Colonic mucosa (tissue), 4 donors: ENCODE measurements at places on chromosomes 3 and 15. TPM values are rescaled to one million over a fixed set of nuclear protein-coding genes. Genes with fewer than 3 reads are reported as not detected.

DNA sequence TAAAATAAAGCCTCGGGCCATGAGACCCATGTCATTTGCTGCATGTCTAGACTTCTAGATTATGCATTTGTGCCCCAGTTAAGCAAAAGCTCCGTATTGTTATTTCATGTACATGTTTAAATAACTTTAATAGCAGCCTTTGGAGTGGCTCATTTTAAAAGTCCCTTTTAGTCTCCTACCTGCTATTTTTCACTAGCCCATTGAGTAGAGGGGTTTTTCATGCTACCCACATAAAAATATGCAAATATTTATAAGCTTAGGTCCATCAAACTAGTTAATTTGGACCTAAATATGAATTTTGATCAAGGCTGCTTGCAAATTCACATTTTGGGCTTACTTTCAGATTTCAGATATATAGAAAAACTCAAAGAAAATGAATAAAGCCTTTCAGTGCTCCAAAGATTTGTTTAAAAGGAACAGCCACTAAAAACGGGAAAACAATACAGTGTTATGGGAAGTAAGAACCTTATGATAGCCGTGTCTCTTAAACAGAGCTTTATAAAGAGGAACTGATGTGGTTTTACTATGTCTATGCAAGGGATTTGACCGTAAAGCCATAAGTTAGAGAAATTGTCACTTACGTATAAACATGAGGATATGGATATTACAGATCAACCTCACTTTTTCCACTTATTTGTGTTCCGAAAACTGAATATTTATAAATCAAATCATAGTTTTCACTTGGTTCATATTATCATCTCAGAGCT lies 30.0 kb downstream of the FILIP1L start:
- DNase-seq = no peak

RPL4 gene
- total RNA-seq = 1,802 TPM

DNA sequence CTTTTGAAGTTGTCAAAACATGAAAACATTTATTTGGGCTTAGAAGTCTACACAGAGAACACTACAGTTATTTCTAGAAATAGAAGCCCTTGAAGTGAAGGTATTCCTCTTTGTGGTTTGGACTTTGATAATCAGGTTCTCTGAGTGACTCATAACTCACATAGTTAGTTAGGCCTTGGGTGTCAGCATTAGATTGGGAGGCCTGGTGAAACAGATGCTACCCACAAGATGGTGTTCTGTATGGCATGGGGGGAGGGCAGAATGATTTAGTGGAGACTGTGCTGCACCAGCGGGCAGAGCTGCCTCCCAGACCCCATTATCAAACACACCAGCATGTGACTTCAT lies 108.9 kb upstream of the ETV5 start:
- no peak for DNase-seq

GHSR gene
- total RNA-seq = not detected

DNA sequence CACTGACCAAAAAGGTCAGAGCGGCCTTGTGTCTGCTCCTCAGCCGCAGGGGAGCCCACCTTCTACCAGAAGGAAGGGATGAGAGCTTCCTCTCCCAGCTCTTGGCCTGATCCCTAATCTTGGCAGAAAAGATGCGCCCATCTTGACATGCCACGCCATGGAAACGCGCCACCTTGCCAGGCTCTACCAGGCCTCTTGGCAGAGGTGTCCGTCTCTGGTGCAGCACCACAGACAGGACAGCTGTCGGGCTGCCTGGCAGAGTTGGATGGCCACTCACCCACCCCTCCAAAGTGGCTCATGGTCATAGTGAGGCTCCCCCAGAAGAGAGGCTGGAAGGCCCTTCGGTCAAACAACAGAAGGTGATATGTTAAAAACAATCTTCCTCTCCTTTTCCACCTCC lies 105.2 kb downstream of the LIPC start:
- no peak for DNase-seq

DNA sequence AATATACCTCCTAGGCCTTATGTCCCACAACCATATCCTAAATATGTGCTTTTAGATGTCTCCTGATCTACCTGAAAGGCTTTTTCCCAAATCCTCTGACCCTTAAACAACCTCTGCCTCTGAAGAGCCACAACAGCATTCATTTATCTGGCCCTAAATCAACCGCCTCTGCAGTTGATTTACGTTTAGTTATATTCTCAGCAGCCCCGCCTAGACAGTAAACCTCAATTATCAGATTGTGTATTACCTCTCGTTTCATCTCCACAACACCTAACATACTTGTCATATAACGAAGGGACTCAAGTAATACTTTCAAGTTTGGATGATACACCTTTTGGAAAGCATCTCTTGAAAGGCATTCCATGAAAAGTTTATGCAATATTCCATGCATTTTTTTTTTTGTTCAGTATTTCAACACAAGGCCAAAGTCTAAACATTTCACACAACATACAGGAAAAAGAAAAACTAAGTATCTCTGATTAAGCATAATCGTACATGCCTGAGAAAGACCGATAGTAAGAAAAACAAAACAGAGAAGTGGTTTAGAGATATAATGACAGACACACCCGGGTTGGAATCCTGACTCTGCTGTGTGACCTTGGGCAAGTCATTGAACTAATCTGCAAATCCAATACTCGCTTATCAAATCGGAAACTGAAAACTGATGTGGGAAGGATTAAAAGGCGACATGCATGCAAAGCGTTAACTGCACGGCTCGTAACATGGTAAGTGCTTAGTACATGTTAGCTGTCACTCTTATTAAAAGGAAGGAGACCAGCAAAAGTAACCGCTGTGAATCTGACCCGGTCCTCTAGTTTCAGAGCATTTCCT lies 778 bp downstream of the CRBN start:
- no peak for DNase-seq

TMC3 gene
- total RNA-seq = not detected

DNA sequence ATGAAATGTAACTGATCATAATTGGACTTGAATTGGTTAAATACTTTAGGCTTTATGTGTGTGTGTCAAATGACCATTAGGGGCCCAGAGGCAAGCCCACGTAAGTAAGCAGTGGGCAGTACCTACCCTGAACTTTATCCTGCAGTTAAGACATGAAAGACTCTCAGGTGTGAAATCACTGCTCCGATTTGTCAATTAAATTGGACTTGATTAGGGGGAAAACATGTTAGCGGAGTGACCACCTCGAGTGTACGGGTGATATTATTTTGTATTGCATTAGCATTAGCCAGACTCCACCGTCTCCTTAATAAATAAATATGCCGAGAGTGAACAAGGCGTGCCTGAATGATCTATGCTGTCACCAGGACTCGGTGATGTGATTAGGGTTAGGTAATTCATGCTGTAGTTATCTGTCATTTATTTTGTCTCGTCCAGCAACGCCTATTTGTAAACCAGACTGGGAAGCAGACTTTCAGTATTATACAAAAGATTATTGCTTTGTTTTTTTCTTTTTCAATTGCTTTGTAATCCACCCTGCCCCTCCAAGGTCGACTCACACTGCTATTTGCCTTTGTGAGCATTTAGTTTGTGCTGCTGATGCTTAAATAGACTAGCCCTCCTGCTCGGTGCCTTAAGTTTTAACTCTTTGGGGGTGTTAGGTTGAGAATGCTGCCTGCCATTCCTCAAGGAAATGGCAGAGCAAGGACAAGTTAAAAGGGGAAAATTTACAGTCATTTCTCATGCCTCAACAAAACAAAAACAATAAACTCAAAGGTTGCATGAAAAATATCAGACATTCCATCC lies 1.8 kb downstream of the RBMS3 start:
- no peak for DNase-seq

DNA sequence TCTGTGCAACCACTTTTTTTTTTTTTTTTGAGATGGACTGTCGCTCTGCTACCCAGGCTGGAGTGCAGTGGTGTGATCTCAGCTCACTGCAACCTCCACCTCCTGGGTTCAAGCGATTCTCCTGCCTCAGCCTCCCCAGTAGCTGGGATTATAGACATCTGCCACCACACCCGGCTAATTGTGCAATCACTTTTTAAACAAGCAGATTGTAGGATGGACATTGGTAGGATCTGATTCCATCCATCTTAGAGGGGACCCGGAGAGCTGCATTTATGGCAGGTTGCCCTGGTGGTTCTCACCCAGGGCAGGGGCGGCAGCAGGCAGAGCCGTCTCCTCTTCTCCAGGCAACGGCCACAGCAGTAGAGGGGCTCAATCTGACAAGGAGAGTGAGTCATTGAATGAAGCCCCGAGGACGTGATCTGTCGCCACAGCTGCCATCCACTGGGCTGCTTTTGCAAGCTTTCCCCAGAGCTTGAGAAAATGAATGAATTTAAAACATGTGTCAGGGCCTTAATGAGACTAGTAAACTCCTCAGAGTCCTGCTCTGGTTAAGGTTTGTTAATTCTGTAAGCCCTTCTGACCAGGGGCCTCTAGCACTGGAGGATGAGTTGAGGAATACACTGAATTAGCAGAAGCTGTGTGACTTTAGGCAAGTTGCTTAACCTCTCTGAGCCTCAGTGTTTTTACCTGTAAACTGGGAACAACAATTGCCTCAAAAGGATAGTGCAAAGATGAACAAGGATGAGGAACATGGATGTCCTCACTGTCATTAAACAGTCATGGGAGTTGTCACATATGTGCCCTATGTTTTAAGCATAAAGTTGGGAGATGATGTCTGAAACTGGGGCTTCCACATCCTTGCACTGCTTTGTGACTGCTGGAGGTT lies 129.1 kb downstream of the ASB7 start:
- DNase-seq = no peak

DNA sequence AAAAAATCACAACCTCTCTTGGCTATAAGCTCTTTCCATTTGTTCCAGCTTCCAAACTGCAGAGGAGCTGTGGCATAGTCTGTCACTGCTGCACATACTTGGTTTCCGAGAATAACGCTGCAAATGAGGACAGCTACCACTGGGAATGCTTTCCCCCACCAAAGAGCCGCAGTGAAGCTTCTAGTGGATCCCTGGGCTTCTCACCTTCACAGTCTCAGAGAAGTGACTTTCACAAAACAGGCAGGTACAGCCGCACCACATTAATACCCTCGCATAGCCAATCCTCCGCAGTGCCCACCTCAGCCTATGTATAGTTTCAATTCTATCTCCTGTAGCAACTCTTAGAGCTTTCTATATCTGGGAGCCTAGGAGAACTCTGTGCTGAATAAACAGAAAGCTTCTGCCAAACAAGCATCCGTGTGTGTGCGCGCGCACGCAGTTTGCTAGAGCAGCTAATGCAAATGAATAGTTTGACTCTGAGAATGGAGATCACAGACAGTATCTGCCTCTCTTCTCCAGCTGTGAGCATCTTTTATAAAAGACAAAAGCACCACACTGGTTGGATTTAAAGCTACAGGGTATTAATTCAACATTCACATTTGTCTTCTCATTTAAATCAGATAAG lies 81.9 kb upstream of the PLXND1 start:
- DNase-seq = peak; percentile 28

ZKSCAN7 gene
- 2.8 TPM for total RNA-seq

GRCh38 chr15:77689821-77690220 lies 57.1 kb upstream of the LINGO1 start:
- no peak for DNase-seq

GPR27 gene
- 0.61 TPM for total RNA-seq

FBXL22 gene
- 2.1 TPM for total RNA-seq

DNA sequence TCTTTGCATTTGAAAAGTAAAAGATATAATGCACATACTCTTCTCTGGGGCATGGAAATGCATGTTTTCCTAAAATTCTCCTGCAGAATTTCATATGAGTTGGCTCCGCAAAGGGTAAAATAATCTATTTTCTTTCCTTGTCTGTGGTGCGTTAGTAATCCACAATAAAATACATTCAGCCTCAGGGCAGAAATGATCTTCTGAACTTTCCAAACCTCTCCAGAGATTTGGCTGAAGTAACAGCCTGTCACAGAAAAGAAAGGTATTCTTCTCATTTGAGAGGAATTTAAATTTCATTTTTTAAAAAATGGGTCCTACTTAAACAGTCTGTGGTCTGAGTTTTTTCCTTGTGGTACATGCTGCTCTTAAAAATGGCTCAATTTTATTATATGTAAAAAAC lies 182.7 kb upstream of the DCBLD2 start:
- DNase-seq = no peak

SPSB4 gene
- not detected for total RNA-seq

GRCh38 chr3:99471353-99472323 lies 166.8 kb upstream of the COL8A1 start:
- DNase-seq = no peak

CCDC174 gene
- 15.4 TPM for total RNA-seq

GRCh38 chr3:193240436-193240849 lies 579 bp upstream of the PLAAT1 start:
- no peak for DNase-seq

- no peak for DNase-seq
Measured at GRCh38 chr3:126964261-126964660, 18.7 kb upstream of the PLXNA1 start.

TGM4 gene
- total RNA-seq = not detected

TMEM108 gene
- 0.82 TPM for total RNA-seq

IGSF10 gene
- total RNA-seq = 1.5 TPM

DNA sequence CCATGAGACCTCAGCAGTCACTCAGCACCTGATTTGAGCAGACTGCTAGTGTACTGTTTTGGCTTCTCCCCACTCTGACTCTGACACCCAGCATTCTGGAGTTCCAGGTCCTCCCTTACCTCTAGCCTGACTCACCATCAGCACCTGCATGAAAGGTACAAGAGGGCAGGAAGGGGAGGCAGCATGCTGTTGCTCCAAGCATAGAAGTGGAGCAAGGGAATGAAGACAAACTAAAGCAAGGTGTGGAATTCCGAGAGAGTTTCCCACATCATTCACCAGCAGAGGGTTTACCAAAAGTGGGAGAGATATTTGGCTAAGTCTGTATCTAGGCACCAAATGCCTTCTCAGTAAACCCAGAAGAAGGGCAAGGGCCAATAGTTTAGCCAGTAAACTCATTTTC lies 21.3 kb downstream of the HEXA start:
- no peak for DNase-seq

DNA sequence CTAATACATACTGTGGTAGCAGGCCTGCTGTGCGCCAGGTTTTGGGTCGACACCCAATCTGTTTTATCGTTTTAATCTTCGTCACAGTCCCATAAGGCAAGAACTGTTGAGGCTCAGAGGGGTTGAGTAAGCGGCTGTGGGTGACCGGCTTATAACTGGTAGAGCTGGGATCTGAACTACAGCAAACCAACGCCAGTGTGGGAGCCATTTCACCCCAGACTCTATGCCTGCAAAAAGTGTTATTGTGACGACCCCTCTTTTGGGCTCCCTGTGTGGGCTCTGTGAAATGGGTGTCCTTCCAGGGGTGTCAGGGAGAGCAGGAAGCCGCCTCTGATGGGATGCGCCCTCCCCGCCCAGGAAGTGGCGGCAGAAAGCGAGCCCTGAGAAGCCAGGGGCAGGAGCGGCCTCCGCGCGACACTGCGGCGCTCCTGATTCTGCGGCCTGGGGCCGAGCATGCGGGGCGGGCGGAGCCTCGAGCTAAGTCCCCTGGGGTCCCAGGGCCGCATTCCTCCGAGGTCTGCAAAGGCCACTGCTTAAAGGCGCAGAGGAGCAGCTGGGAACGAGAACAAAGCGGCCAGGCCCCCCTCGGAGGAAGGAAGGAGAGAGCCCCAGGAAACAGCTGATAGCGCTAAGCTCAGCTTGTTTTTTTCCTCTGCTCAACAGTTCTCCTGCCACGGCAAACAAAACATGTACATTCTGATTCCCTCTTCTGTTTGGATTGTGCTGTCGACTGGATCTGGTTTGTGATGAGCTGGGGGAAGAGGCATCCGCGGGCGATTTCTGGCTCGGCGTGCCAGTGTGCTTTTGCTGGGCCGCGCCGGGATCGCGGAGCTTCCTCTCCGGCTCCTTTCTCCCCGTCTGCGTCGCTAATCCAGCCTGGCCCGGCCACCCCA lies 33.9 kb downstream of the GRK7 start:
- peak; percentile 34 for DNase-seq

AHSG gene
- 1.9 TPM for total RNA-seq

IL17RE gene
- total RNA-seq = 71.4 TPM

FBXW12 gene
- total RNA-seq = not detected

PARP15 gene
- total RNA-seq = 0.74 TPM

GRCh38 chr3:114155370-114155821 lies 23.5 kb downstream of the DRD3 start:
- peak; percentile 28 for DNase-seq
